CD8-positive, alpha-beta T cell (primary cell): ENCODE measurements at places on chromosomes 5 and 9.

DNA sequence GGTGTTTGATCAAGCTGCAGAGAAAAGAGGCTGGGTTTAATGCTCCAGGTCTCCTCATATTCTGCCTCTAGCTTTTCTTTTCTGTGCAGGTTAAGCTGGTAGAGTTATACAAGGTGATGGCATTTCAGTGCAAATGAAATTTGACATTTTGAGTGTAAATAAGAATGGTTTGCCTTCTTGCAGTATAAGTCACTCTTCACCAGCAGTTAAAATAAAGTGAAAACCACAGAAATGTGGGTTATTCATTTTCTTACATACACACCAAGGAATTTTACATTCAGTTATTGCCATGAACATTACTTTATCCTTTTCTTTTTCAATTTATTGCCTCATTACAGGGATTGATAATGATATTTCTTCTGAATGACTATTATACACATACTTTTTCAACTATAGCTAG lies 337.5 kb upstream of the PCSK5 start:
- DNase-seq: no peak

DNA sequence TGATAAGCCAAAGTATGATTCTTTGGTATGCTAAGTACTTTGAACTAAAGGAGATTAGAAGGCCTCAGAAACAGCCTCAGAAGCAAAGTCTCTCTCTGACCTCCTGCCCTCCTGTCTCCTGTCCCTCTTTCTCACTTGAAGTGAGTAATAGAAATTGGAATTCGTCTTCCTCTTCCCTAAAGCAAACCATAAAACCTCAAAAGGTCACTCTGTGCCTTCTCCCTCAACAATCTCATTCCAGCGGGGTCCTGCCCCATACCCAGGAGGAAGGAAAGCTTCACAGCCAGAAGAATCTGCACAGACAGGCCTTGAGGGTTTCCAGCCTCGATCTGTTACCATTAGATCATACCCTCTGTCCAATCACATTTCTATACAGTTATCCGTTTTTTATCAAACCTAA lies 87.8 kb downstream of the HAPLN1 start:
- DNase-seq: no peak

DNA sequence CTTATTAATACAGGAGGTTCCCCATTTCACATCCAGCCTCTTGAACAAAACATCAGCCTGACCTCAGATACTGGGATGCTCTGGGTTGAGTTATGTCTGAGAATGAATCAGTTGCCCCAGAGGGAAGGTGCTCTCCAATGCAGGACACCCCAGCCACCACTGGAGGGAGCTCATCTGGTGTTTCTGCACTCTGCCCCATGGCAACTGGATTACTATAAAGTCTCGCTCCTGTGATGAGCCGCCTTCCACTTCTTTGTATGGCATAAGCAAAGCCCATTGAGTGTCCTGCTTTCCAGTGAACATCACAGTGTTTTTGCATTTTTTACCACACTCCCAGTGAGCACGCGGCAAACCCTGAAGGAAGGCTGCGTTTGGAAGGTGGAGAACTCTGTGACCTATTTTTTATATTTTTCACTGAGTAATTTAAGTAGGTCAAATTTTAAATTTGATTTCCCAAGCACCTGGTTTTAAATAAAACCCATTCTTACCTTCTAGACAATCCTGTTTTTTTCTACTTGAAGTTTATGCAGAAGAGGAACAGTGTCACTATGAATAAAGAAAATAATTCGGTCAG lies 176.9 kb upstream of the WWC1 start:
- peak; percentile 25 for DNase-seq

- peak; percentile 17 for DNase-seq
Measured at GRCh38 chr9:134215699-134216448, 51.5 kb upstream of the RNU6ATAC start.

GRCh38 chr5:128305341-128305740 lies 221.8 kb downstream of the SLC12A2 start:
- no peak for DNase-seq

GRCh38 chr9:135363596-135363995 lies 116.0 kb upstream of the PPP1R26 start:
- no peak for DNase-seq

DNA sequence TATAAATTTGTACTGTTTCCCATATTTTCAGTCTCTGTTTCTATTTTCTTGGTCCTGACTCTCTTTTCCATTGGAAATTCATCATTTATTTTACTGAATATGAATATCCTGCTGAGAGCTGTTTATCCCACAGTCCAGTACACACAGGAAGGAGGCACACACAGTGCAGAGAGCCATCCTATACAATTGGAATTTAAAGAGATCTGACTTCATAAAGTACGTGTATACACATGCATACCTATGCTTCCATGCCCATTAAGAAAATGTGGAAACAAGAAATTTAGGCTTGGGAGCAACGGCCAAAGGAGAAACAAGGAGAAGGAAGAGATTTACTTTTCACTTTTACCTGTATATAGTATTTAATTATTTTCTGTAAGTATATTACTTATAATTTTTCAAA lies 99.2 kb downstream of the NFIB start:
- no peak for DNase-seq

DNA sequence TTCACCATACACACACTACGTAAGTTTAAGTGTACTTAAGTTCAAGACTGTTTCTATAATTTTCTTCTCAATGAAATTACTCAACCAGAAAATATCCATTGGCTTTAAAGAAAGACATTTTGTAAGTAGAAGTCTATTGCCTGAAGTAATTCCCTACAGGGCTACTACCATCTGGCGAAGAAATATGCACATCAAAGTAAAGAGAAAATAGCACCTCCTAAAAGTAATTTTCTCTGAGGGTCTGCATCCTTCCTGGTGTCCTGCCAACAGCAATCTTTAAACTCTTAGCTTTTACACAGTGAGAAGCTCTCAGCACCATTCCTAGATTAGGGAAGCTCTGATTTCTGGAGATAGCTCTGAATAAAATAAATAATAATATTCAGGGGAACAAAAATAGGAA lies 498.5 kb upstream of the TYRP1 start:
- DNase-seq: no peak

DNA sequence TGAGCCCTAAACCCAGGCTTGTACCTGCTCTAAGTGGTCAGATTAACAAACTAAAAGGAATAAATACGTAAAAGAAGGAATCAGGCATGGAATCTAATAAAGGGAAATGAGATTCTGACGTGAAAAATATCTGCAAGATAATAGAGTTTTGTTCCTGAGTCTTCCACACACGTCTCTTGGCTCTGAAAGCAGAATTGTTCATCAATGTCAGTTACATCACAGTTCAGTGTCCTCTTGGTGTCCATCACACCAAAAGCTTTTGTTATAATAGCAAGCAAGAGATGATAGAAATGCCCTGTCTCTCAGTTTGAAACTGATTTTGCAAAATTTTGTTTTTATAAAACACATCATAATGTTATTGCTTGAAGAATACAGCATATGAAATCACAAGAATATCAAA lies 34.7 kb upstream of the NMUR2 start:
- DNase-seq: no peak
